Stimulated activated CD8-positive, alpha-beta memory T cell treated with anti-CD3 and anti-CD28 coated beads, Interleukin-4, amount 100 ng/mL, for 4 hours (primary cell): ENCODE measurements at places on chromosomes 1 and 21.

DNA sequence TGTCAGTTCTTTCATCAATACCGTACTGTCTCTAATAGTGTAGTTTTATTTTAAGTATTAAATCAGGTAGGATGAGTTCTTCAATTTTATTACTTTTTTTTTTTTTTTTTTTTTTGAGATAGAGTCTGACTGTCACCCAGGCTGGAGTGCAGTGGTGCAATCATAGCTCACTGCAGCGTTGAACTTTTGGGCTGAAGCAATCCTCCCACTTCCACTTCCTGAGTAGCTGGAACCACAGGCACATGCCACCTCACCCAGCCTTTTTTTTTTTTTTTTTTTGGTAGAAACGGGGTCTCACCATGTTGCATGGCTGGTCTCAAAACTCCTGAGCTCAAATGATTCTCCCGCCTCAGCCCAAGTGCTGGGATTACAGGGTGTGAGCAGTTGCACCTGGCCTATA is 44.3 kb downstream of the INAVA start:
- no peak for DNase-seq

- no peak for DNase-seq
Observed at GRCh38 chr1:54047384-54048305, 5.4 kb downstream of the TMEM59 start.

DNA sequence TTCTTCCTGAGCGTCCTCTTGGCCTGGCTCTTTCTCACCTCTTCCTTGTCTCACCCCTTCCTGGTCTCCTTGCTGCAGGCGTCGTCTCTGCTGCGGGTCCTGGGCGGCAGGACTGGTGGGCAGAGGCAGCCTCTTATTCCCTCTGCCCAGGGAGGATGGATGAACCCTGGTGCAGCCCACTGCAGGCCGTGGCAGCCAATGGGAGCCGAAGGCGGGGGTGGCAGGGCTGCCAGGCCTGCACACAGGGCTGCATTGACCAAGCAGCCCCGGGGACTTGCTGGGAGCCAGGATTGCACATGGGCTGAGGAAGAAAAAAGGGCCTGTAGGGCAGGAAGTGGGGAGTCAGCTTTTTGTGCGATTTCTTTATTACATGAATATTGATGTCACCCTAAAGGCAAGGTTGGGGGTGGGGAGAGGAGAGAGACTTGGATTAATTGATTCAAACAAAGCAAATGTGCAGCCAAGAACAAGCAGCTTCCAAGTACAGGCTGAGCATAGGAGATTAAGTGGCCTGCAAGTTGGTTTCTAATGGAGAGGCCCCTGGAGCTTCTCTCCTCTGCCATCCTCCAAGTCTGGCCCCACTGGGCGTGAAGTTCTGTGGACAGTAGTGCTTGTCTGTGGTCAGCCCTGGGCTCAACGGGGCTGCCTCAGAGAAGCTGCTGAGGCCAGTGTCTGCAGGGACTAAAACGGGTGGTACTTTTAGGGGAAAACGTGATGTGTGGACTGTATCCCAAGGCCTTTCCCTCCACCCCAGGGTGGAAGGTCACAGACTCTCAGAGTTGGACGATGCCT is at the start of gene S100B:
TSS of gene S100B (minus strand) at position 108 of the 792 bp plus-strand sequence. CDS start 2,667 bp downstream, outside the sequence.
- no peak for DNase-seq

DNA sequence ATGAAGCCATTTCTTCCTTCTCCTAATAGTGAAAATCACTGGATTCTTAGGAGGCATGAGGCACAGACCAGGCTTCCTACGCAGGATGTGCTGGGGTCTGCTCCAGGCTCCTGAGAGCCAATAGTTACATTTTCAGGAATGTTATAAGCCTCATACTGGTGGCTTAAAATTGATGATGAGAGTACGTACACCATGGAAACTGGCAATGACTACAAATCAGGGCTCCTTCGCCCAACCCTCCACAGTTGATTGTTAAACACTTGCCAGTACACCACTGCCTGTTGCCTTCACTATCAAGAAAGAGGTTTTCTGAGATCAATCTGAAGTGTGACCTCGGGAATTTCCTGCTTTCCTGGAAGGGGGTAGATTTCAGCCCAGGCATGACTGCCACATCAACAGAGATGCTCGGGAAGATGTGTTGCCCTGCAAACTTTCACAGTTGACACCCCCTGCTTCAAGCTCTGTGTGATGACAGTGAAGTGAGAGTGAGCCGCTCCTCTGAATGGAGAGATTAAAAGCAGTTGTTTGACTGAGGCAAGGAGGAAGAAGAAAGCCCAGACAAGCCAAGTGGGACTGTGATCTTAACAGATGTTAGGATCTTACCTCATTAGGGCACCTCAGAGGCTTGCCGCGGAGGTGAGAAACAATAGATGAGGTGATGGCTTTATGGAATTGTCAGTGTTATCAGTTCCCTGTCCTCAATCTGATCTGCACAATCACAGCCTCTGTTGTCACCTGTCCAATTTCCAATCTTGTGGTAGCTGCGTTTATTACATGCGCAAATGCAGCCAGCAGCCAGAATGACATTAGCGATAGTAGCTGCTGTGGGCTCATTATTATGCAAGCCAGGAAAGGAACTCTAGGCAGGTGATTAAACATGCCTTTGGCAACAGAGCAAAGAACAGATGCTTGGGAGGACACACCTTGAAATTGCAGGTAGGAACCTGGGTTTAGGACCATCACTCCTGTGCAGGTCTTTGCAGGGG is 277.3 kb downstream of the KAZN start:
- DNase-seq: no peak
